Thoracic aorta (tissue), 2 donors: ENCODE measurements at places on chromosomes 6 and 20.

GRCh38 chr6:131250122-131250521 lies 114.9 kb downstream of the AKAP7 start:
- no peak for DNase-seq
- no peaks in the 10 kb centered on the region for H3K27me3 ChIP-seq
- H3K36me3 ChIP-seq = no peaks in the 10 kb centered on the region
- H3K4me1 ChIP-seq = peaks cover 16% of the 10 kb centered on the region
- peak overlapping the region; percentile 64 for H3K4me3 ChIP-seq

GRCh38 chr20:4325548-4326187 lies 310.3 kb upstream of the RNF24 start:
- peaks cover 38% of the 10 kb centered on the region for H3K4me1 ChIP-seq
- H3K4me3 ChIP-seq = no peak overlapping the region
- no peak for DNase-seq
- H3K27me3 ChIP-seq = no peaks in the 10 kb centered on the region

DNA sequence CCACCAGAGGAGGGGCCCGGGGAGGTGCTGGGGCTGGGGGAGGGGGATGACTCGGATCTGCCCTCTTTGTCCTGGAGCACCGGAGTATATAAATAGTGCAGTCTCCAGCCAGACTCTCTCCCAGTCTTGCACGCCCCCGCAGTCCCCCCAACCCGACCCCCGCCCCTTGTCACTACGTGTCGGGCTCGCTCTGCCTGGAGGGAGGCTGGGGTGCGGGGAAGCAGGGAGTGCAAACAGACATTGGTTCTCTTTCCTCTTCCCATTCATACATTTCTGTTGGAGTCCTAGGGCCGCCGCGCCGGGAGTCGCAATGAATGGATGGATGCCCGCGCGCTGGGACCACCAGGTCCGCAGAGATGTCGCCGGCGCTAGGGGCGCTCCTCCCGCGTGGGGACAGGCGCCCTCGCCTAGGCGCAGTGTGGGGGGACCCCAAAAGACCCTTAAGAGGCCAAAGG lies 179.3 kb downstream of the TBXT start:
- H3K27me3 ChIP-seq = peaks cover 4% of the 10 kb centered on the region
- H3K27ac ChIP-seq = no peak overlapping the region
- peaks cover 18% of the 10 kb centered on the region for H3K4me1 ChIP-seq
- H3K4me3 ChIP-seq = peak overlapping the region; percentile 43

GRCh38 chr6:118639054-118639964 lies 12.1 kb downstream of the CEP85L start:
- H3K4me3 ChIP-seq = no peak overlapping the region
- H3K4me1 ChIP-seq = peaks cover 15% of the 10 kb centered on the region
- DNase-seq = no peak

DNA sequence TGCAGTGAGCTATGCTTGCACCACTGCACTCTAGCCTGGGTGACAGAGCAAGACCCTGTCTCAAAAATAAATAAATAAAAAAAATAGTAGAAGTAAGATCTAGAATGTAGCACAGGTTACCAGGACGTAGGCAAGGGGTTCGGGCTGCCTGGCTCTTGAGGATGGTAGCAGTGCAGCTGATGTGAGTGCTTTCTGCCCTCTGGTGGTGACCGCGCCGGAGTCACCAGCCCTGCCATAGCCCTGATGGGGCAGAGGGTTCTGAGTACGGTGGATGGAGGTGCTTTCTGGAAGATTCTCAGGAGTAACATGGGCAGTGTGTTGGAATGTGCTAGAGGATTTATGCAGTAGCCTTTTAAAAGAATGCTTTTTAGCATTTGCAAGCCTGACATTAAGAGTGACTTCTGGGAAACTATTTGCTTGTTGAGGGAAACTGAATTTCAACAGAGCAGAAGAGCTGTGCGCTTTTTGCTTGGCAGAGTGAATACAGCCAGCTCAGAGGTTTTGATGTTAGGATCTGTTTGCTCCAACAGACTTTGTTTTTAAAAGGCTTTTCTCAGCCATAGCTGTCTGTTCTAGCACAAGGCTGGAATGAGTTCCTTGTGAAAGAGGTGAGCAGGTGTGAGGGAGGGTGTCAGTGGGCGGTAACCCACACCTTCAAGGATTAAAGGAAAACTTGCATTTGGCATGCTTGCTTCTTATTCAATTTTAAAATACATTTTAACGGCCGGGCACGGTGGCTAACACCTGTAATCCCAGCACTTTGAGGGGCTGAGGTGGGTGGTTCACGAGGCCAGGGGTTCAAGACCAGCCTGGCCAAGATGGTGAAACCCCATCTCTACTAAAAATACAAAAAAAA lies 65.9 kb downstream of the PTPN1 start:
- H3K4me3 ChIP-seq = no peak overlapping the region
- H3K4me1 ChIP-seq = peaks cover 16% of the 10 kb centered on the region
- no peak for DNase-seq
- H3K27me3 ChIP-seq = no peaks in the 10 kb centered on the region
- H3K36me3 ChIP-seq = peaks cover 46% of the 10 kb centered on the region
- H3K27ac ChIP-seq = no peak overlapping the region

DNA sequence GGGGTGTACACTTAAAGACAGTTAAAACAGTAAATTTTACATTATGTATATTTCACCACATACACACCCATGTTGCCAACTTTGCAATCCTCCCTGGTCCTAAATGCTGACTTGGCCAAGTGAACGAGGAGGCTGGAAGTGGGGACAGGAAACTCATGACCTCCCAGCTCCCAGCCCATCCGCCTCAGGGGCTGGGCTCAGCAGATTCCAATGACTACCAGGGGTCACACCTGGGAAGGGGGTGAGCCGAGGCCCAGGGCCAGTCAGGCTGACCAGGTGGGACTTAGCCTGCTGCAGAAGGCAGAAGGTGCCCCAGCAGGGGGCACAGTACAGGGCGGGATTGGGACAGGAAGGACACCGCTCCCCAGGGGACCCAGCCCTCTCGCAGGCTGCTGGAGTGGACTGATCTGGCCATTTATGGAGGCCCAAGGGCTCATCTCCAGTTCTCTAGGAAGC lies 2.4 kb downstream of the SIGLEC1 start:
- no peaks in the 10 kb centered on the region for H3K36me3 ChIP-seq
- H3K27me3 ChIP-seq = no peaks in the 10 kb centered on the region
- no peak overlapping the region for H3K4me3 ChIP-seq
- no peak overlapping the region for H3K27ac ChIP-seq
- peaks cover 4% of the 10 kb centered on the region for H3K4me1 ChIP-seq
- no peak for DNase-seq

DNA sequence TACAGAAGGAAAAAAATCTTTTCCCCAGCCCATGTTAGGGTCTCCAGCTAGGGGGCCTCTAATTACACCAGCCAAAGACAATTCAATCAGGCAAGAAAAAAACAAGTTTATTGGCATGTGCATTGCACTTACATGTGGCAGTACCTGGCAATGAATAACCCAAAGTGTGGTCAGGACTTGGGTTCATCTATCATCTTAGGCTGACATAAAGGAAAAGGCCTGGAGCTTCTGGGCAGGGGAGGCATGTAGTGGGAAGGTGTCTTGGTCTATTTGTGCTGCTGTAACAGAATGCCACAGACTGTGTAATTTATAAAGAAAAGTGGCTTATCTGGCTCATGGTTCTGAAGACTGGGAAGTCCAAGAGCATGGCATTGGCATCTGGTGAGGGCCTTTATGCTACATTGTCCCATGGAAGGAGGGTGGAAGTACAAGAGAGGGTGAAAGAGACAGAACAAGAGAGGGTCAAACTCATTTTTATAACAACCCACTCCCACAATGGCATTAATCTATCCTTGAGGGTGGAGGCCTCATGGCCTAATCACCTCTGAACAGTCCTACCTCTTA lies 4.4 kb upstream of the PYGB start:
- no peak overlapping the region for H3K4me3 ChIP-seq
- no peak for DNase-seq
- no peaks in the 10 kb centered on the region for H3K36me3 ChIP-seq
- H3K4me1 ChIP-seq = peaks cover 17% of the 10 kb centered on the region

- H3K4me1 ChIP-seq = no peaks in the 10 kb centered on the region
- H3K27me3 ChIP-seq = no peaks in the 10 kb centered on the region
- H3K4me3 ChIP-seq = no peak overlapping the region
- no peaks in the 10 kb centered on the region for H3K36me3 ChIP-seq
- no peak overlapping the region for H3K27ac ChIP-seq
Observed at GRCh38 chr6:135306740-135307420, 125.8 kb downstream of the MYB start.

DNA sequence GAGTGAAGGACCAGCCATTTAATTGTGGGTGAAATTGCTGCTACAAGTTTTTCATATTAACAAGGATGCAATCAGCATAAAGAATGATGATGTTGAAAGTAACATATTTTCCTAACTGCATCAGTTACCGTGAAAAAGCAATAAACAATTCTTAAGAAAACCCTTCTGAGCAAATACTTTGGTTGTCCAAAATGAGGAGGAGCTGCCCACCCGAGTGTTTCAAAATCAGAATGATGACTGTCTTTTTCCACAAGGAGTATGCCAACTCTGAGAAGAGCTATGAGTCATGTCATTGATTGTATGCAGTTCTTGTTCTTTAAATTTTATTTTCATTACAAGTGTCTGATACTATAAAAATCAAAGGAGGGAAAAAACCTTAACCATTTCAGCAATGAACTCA lies 470.5 kb downstream of the COL12A1 start:
- H3K36me3 ChIP-seq = no peaks in the 10 kb centered on the region
- H3K27me3 ChIP-seq = no peaks in the 10 kb centered on the region
- H3K4me3 ChIP-seq = no peak overlapping the region
- H3K4me1 ChIP-seq = peaks cover 5% of the 10 kb centered on the region
- no peak overlapping the region for H3K27ac ChIP-seq

DNA sequence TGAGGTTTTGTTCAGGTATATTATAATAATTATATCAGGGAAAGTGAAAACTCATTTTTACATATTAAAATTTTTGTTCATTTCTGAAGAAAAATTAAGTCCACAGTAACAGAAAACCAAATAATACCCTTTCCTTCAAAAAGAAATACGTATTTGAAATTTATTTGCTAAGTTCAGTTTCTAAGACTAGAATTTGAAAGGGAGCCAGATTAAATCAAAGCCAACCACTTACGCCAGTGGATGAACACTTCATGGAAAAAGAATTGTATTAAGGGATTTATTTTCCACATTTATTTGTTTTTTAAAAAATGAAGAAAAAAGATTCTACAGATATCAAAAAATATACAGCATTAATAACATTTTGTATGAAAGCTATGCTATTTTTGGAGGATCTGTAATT lies 654.4 kb downstream of the EYS start:
- H3K27me3 ChIP-seq = no peaks in the 10 kb centered on the region
- no peaks in the 10 kb centered on the region for H3K4me1 ChIP-seq
- H3K36me3 ChIP-seq = no peaks in the 10 kb centered on the region
- no peak overlapping the region for H3K4me3 ChIP-seq

- H3K27ac ChIP-seq = no peak overlapping the region
- H3K27me3 ChIP-seq = no peaks in the 10 kb centered on the region
- no peaks in the 10 kb centered on the region for H3K36me3 ChIP-seq
- no peak for DNase-seq
Observed at GRCh38 chr6:161273274-161273751, 548 bp downstream of the AGPAT4 start.

DNA sequence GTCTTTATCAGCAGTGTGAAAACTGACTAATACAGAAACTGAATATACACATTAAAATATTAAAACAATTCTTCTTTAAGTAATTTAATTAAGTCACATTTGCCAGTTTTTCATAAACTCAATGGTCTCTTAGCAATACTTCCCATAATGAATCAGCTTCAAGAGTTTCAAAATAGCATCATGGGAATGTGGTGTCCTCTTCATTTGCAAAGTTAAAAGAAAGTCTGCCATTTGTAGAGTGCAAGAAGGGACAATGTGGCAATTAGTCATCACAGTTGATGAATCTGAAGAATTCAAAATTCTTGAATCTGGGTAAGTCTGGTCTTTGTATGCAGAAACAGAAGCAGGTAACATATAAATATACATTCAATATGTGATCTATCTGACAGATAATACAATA lies 38.7 kb downstream of the SYNE1 start:
- no peak overlapping the region for H3K27ac ChIP-seq
- no peaks in the 10 kb centered on the region for H3K4me1 ChIP-seq
- H3K27me3 ChIP-seq = no peaks in the 10 kb centered on the region
- no peaks in the 10 kb centered on the region for H3K36me3 ChIP-seq
